ENCODE measurements at places on chromosomes 5 and 9. TPM values are rescaled to one million over a fixed set of nuclear protein-coding genes. Genes with fewer than 3 reads are reported as not detected.

The AIF1L gene
- 5.3 TPM for total RNA-seq

The AFF4 gene
- total RNA-seq = 78.9 TPM

- no peaks in the 10 kb centered on the region for H3K4me1 ChIP-seq
- no peak overlapping the region for H3K4me3 ChIP-seq
- H3K27ac ChIP-seq = no peak overlapping the region
- no peaks in the 10 kb centered on the region for H3K36me3 ChIP-seq
These were observed 50.7 kb downstream of the PIP5K1B start for GRCh38 chr9:68755752-68756151.

GRCh38 chr5:73433982-73434342 is 14.6 kb downstream of the FOXD1 start:
- H3K36me3 ChIP-seq = no peaks in the 10 kb centered on the region
- H3K4me1 ChIP-seq = peaks cover 18% of the 10 kb centered on the region
- no peak overlapping the region for H3K27ac ChIP-seq
- no peak overlapping the region for H3K4me3 ChIP-seq
- peaks cover 95% of the 10 kb centered on the region for H3K27me3 ChIP-seq
- DNase-seq = no peak

DNA sequence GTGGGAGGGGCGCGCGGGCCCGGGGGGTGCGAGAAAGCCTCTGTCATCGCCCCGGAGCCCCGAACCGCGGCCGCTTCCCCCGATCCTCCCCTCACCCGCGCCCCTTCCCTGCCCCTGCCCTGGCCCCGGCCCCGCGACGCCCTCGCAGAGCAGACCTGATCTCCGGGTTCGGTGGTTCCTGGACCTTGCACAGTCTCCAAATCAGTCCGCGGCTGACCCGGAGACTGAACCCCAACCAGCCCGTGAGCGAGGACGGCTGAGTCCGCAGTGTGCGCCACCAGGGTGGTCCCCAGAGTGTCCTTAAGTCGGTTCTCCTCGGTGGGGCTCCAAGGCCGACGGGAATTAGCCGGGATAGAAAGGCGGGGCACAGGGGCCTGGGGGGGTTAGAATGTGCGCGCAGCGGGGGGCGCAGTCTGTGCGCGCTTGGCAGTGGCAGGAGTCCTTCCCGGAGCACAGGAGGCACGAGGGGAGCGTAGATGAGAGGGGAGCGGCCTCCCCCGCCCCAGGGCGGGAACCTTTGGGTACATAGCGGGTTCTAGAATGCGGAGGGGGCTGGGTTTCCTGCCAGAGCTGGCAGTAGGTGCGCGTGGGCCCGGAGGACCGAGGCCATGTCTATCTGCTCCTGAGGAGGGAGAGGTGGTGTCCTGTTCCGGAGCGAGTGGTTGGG is 779 bp downstream of the PKN3 start:
- peak overlapping the region; percentile 99 for H3K4me3 ChIP-seq
- H3K4me1 ChIP-seq = no peaks in the 10 kb centered on the region
- no peak for DNase-seq
- no peak overlapping the region for H3K27ac ChIP-seq
- no peaks in the 10 kb centered on the region for H3K36me3 ChIP-seq

DNA sequence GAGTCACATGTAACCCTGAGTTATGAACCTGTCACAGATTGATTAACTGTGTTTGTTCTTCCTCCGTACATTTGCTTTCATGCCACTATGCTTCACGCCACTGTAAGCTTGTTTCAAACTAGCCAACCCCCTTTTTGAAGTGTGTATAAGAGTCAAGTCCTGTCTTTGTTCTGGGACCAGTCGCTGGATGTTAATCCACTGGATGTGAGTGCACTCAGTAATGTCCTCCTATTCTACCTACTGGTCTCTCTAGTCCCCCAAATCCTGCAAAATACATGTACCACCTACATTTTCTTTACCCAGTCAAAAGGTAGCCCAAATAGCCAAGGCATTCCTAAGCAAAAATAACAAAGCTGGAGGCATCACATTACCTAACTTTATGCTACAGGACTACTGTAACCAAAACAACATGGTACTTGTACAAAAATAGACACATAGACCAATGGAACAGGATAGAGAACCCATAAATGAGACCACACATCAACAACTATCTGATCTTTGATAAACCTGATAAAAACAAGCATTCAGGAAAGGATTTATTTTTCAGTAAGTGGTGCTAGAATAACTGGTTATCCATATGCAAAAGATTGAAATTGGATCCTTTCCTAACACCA is 1139.1 kb upstream of the SEMA6A start:
- no peak overlapping the region for H3K27ac ChIP-seq
- no peak for DNase-seq
- no peaks in the 10 kb centered on the region for H3K4me1 ChIP-seq
- H3K27me3 ChIP-seq = no peaks in the 10 kb centered on the region
- no peak overlapping the region for H3K4me3 ChIP-seq

GRCh38 chr5:979100-979817 is 29.3 kb upstream of the NKD2 start:
- peaks cover 3% of the 10 kb centered on the region for H3K4me1 ChIP-seq
- H3K36me3 ChIP-seq = no peaks in the 10 kb centered on the region
- DNase-seq = peak; percentile 2
- H3K4me3 ChIP-seq = no peak overlapping the region

GRCh38 chr9:12930906-12931305 is 156.1 kb downstream of the LURAP1L start:
- no peaks in the 10 kb centered on the region for H3K36me3 ChIP-seq
- H3K27me3 ChIP-seq = no peaks in the 10 kb centered on the region
- H3K27ac ChIP-seq = no peak overlapping the region

All from hepatocyte (in vitro differentiated cells).